ENCODE measurements at places on chromosomes 7 and 10.

DNA sequence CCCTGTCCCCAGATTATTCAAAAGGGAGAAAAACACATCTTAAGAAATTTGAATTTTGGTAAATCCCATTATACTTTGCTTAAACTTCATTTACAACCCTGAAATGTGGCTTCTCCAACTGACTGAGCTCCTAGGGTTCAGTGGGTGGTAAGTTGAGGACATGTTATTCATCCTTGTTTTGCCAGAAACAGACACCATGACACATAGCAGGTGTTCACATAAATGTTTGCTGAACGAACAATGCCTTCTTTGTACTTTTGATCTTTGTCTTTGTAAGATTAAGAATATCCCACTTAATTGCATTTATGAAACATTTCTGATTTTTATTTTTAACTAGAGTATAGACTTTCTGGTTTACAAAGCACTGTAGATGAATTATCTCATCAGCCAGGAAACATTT, 209.7 kb downstream of the GPAM start:
- DNase-seq = no peak
- H3K27ac ChIP-seq = no peak overlapping the region

GRCh38 chr10:131642966-131643365, 257.8 kb upstream of the PPP2R2D start:
- no peaks in the 10 kb centered on the region for H3K27me3 ChIP-seq
- H3K4me3 ChIP-seq = no peak overlapping the region
- no peak overlapping the region for H3K27ac ChIP-seq
- no peaks in the 10 kb centered on the region for H3K36me3 ChIP-seq
- no peaks in the 10 kb centered on the region for H3K4me1 ChIP-seq

GRCh38 chr7:5278766-5279165, 4.0 kb upstream of the SLC29A4 start:
- DNase-seq = no peak
- no peaks in the 10 kb centered on the region for H3K36me3 ChIP-seq
- no peak overlapping the region for H3K27ac ChIP-seq
- no peaks in the 10 kb centered on the region for H3K4me1 ChIP-seq
- no peak overlapping the region for H3K4me3 ChIP-seq

DNA sequence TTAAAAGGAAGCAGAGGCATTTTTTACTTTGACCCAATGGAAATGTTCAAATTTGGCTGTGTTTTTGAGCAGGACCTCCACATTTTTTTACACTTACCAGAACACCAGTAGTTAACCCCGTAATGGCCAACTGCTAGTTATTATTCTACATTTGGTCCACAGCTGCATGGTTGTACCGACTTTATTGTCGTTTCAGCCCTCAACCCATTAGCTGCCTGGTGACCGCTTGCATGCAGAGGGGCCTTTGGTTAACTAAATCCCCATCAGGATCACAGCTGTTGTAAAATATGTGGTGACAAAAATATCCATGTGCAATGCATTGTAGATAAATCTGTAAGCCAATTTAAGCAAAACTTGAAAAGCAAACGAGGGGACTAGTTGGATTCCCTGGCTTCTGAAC, 342.2 kb upstream of the MEOX2 start:
- DNase-seq = no peak
- H3K27me3 ChIP-seq = no peaks in the 10 kb centered on the region
- H3K4me1 ChIP-seq = no peaks in the 10 kb centered on the region
- H3K4me3 ChIP-seq = no peak overlapping the region

- no peaks in the 10 kb centered on the region for H3K27me3 ChIP-seq
- no peaks in the 10 kb centered on the region for H3K4me1 ChIP-seq
- H3K36me3 ChIP-seq = no peaks in the 10 kb centered on the region
- H3K4me3 ChIP-seq = no peak overlapping the region
- no peak overlapping the region for H3K27ac ChIP-seq
Measured at GRCh38 chr10:34001087-34001580, 666.7 kb upstream of the NRP1 start.
